Thoracic aorta (tissue), 2 donors: ENCODE measurements at places on chromosomes 1 and 21. TPM values are rescaled to one million over a fixed set of nuclear protein-coding genes. Genes with fewer than 3 reads are reported as not detected.

The RPS8 gene
- 1,075 TPM for total RNA-seq

The GCSAML gene
- total RNA-seq, result 0.42 TPM

The SPEN gene
- 96.9 TPM for total RNA-seq

The COL16A1 gene
- total RNA-seq, result 183 TPM

The EPS15 gene
- 197 TPM for total RNA-seq

The RNF223 gene
- total RNA-seq, result not detected

The AQP10 gene
- total RNA-seq, result not detected

The SPATA21 gene
- total RNA-seq, result not detected

The CCDC27 gene
- not detected for total RNA-seq

The MFAP2 gene
- total RNA-seq, result 62.2 TPM

The C1QB gene
- total RNA-seq, result 448 TPM

The FCRL5 gene
- total RNA-seq, result 0.21 TPM

The THEMIS2 gene
- total RNA-seq, result 119 TPM

The CLCA1 gene
- not detected for total RNA-seq

The CNKSR1 gene
- 5.8 TPM for total RNA-seq

The FCAMR gene
- not detected for total RNA-seq

The SLC1A7 gene
- total RNA-seq, result 0.42 TPM

The DCDC2B gene
- not detected for total RNA-seq

The CAPN8 gene
- total RNA-seq, result 17.5 TPM

The GPR3 gene
- total RNA-seq, result not detected

The IL23R gene
- not detected for total RNA-seq

The EPHB2 gene
- 9.3 TPM for total RNA-seq

The KRTAP21-2 gene
- total RNA-seq, result not detected

The TCHHL1 gene
- not detected for total RNA-seq

The UMODL1 gene
- total RNA-seq, result not detected

The CITED4 gene
- 53.5 TPM for total RNA-seq

The PPP1R12B gene
- total RNA-seq, result 677 TPM

The TEKT2 gene
- not detected for total RNA-seq

The OLIG2 gene
- not detected for total RNA-seq

The TMEM240 gene
- total RNA-seq, result 11.1 TPM

The ZCCHC17 gene
- total RNA-seq, result 21.7 TPM

The RXFP4 gene
- total RNA-seq, result not detected

The MYOC gene
- total RNA-seq, result 38.4 TPM

The LMOD1 gene
- total RNA-seq, result 761 TPM
